Hypothalamus (tissue), 51 donors: ENCODE measurements at places on chromosomes 4 and X.

DNA sequence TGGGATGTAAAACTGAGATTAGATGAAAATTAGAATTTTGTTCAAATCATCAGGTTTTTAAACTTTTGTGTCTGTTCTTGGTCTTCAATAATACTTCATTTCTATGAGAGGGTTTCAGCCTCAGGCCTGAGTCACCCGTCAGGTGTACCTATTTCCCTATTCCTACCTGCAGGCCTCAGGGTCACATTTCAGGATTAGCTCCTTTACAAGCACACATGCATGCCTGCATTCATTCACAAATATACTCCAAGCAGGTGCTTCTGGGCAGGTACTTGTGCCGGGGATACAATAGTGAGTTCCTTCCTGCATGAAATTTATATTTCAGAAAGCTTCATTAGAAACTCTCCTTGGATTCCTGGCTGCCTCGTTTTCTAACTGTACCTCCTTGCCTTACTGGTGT lies 114.9 kb downstream of the SHISA3 start:
- DNase-seq, result no peak

GRCh38 chr4:25921922-25922321 lies 7.9 kb downstream of the SMIM20 start:
- DNase-seq, result no peak

GRCh38 chr4:74230902-74231499 lies 73.1 kb downstream of the MTHFD2L start:
- no peak for DNase-seq

DNA sequence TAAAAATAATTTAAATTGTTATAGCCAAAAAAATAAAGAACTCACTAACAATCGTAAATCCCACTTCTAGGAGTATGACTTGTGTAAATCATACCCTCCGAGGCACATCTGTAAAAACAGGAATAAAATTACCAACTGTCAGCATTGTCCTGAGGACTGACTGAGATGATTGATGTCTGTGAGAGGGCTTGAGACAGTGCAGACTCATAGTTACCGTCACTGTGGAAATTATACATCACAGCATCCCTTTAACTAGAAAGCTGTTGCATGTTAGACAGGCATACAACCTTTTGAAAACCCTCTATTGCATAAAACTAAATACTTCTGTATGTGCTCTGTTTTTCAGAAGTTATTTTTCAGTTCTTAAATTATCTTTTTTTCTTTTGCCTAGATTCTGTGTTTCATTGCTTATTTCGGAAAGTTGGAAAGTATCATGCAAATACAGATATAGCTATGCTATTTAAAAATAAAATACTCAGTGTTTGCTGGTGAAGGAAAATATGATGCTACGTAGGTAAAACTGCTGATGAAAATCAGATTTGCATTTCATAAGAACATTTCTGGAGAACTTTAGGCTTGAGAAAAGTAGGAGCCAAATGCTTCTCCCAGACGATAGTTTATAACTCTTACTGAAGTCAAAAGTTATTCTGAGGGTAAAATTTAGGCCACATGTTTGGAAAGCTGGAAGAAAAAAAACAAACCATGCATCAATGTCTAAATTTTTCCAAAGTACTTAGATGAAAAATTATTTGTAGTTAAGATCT lies 13.6 kb upstream of the RBPJ start:
- no peak for DNase-seq

GRCh38 chr4:8290701-8290970 lies 21.1 kb downstream of the HTRA3 start:
- no peak for DNase-seq

- DNase-seq, result no peak
Measured at GRCh38 chr4:77219266-77219665, 62.3 kb downstream of the CCNG2 start.

DNA sequence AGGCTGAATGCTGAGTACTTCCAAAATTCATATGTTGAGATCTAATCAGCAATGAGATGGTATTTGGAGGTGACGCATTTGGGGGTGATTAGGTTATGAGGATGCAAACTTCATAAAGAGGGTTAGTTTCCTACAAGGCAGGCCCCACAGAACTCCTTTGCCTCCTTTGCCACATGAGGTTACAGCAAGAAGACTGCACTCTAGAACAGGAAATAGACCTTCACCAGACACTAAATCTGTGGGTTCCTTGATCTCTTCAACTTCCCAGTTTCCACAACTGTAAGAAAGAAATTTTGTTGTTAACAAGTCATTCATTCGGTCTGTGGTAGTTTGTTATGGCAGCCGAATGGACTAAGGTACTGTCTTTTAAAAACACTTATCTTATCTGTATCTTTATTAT lies 681.9 kb upstream of the HS3ST1 start:
- DNase-seq, result no peak

- DNase-seq, result no peak
Measured at GRCh38 chr4:86967073-86967472, 32.3 kb downstream of the AFF1 start.

GRCh38 chr4:63904201-63904600 lies 505.0 kb downstream of the TECRL start:
- no peak for DNase-seq

- DNase-seq, result no peak
Measured at GRCh38 chr4:78788007-78788889, 12.1 kb downstream of the BMP2K start.
